Pancreas (tissue), 10 donors: ENCODE measurements at places on chromosomes 2 and 18. TPM values are rescaled to one million over a fixed set of nuclear protein-coding genes. Genes with fewer than 3 reads are reported as not detected.

DNA sequence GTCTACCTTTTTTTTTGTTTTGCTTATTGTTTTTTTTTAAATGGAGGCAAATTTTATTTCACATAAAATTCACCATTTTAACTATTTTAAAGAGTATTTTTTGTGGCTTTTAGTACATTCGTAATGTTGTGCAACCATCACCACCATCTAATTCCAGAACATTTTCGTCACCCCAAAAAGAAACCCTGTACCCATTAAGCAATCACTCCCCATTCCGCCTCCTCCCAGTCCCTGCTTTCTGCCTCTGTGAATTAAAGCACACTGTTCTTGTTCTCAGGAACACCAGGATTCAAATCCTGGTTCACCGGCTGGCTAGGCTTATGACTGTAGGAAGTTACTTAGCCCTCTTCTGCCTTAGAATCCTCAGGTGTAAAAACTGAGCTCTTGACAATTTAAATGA, 36.9 kb upstream of the EPAS1 start:
- no peak for DNase-seq

DNA sequence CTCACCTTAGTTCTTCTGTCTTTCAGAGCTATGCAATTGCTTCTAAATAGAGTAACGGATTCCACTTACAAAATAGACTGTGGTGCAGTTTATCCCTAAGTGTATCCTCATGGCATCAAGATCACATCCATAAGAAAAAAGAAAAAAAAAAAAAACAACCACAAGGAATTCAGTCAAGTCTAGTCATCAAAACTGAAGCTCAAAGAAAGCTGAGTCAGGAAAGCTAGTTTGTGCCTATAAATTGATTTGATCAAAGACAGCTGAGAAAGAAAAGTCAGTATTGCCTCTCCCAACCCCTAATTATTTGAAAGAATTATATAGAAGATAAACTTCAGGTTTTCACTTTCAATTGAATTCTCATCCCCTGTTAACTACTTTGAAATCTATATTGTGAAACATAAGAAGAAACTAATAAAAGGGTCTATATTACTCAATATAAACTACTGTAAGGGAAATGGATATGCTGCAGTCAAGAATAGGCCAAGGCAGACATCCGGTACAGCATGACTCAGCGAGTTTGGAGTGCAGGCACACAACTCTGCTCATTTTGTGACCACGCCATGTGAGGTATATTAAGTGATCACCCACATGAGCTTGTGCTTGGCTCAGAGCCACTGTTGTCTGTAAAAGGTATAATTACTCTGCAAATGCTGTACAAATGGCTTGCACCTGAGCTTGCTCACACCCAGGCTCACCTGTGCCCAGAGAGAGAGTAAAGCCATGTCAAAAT, 568.1 kb upstream of the CRIM1 start:
- DNase-seq, result no peak

GRCh38 chr2:142180820-142181533, 50.2 kb upstream of the LRP1B start:
- peak; percentile 43 for DNase-seq

DNA sequence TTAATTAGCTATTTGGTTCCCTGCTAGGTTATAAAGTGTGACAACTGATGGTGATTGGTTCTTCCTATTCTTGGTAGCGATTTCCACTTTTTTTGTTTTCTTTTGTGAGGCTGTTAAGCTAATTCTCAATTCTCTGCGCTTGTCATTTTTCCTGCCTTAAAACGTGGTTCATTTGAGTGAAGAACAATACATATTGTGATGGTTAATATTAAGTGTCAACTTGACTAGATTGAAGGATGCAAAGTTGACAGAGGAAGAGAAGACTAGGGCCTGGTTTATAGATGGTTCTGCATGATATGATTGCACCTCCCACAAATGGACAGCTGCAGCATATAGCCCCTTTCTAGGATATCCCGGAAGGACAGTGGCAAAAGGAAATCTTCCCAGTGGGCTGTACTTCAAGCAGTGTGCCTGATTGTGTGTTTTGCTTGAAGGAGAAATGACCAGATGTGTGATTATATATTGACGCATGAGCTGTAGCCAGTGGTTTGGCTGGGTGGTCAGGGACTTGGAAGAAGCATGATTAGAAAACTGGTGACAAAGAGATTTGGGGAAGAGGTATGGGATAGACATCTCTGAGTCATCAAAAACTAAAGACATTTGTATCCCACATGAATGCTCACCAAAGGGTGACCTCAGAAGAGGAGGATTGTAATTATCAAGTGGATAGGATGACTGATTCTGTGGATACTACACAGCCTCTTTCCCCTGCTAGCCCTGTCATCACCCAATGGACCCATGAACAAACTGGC, 39.4 kb upstream of the ZNF804A start:
- no peak for DNase-seq

- DNase-seq, result peak; percentile 22
These were observed 624 bp downstream of the METTL8 start for GRCh38 chr2:171432969-171433762.

DNA sequence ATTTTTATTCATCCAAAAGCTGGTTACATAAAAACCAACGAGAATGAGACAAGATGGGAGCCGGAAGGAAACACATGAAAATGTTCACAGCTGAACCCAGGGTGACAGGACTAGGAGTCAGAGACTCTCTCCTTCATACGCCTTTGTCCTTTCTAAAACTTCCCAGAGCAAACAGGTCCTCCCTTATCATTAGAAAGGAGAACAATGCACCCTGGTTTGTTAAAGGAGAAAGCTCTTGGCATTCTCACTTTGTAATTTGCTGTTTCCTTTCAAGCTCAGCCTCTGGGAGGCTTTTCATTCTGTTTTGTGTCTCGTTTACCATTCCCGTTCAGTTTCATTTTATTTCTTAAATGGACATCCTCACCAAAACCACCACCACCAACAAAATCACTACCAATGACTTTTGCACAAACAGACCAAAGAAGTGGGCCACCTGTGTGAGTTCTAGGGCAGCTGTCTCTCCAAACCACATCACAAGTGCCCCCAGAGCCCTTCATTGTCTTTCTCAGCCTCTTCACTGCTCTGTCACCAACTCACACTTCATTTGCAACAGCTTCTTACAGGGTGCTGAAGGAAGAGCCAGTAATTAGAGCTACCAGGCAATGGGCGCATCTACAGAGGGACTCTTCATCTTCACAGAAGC, 105.3 kb downstream of the HDAC4 start:
- DNase-seq, result no peak

DNA sequence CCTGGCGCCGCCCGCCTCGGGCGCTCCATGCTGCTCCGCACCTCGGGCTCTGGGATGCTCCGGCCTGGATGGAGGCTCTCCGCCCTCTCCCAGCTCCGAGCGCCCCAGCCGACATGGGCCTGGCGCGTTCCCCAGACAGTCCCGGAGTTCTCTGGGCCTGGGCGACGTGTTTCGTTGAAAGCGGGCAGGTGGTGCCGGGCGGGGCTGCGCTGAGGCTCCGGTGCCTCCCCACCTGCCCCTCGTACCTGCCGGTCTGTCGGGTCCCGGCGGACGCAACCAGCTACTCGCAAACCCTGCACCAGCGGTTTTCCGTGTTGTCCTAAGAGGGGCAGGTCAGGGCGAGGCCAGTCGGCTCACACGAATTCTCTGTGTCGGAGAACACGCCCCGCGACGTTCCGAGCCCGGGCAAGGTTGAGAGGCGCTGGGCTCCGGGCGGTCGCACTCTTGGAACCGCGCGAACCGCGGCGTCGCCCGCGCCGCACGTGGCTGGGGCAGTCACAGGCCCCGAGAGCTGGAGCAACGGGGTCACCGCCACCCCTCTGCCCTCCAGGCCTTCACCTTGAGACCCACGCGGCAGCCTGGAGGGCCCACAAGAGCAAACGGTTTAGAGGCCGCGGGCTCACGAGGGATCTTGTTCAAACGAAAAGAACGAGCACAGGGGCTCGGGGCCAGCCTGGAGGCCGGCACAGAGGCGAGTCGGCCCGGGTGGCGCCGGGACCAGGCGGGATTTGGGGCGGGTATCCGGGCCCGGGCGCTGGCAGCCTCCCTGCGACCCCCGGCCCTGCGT, 4.2 kb upstream of the SIX2 start:
- DNase-seq, result peak; percentile 62

CHRNG gene
- not detected for total RNA-seq

TACR1 gene
- 0.09 TPM for total RNA-seq

MC4R gene
- total RNA-seq, result not detected
